ENCODE measurements at places on chromosomes 1 and 21. TPM values are rescaled to one million over a fixed set of nuclear protein-coding genes. Genes with fewer than 3 reads are reported as not detected.

TMEM240 gene
- 6.1 TPM for total RNA-seq

MACO1 gene
- 8.5 TPM for total RNA-seq

LMOD1 gene
- 8.6 TPM for total RNA-seq

RAB3B gene
- 0.77 TPM for total RNA-seq

CFAP57 gene
- 0.26 TPM for total RNA-seq

LYPD8 gene
- total RNA-seq: not detected

CELA2B gene
- not detected for total RNA-seq

ECM1 gene
- 17.6 TPM for total RNA-seq

VWA5B1 gene
- not detected for total RNA-seq

ERG gene
- total RNA-seq: 0.23 TPM

ZMPSTE24 gene
- total RNA-seq: 31.9 TPM

CD52 gene
- total RNA-seq: not detected

CLIC6 gene
- not detected for total RNA-seq

INKA2 gene
- total RNA-seq: 4.1 TPM

CYYR1 gene
- not detected for total RNA-seq

RGS18 gene
- not detected for total RNA-seq

NEXN gene
- total RNA-seq: 46.0 TPM

LCE2A gene
- not detected for total RNA-seq

AIRE gene
- total RNA-seq: not detected

CLDN17 gene
- not detected for total RNA-seq

PADI4 gene
- total RNA-seq: not detected

TRAF3IP3 gene
- not detected for total RNA-seq

NT5C1A gene
- total RNA-seq: not detected

LRRC53 gene
- not detected for total RNA-seq

LCE1D gene
- total RNA-seq: not detected

HDGF gene
- 124 TPM for total RNA-seq

STYXL2 gene
- not detected for total RNA-seq
